ENCODE measurements at places on chromosomes 6 and 20.

DNA sequence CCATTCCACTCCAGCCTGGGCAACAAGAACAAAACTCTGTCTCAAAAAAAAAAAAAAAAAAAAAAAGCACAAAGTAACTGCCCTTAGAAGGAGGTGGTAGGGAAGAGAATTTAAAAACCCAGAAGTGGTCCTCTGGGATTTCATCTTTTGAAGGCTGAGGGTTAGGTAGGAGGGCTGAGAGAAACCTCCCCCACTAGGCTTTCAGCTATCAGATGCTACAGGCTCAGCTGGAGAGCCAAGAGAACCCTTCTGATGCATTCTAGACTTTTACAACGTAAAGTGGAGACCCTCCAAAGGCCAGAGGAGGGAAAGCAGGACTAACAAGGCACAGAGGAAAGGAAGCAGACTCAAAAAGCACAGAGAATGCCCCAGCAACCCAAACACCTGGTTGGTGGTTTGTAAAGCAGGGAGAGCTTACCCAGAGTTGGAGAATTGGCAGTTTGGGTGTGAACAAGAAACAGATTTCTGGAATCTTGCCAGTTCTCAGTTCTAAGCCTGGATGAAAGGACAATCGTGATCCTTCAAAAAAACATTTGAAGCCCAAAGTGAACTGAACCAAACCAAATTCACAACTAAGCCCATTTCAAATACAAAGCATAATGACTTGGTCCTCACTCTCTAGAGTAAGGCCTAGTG, 23.2 kb upstream of the SPAG4 start:
- DNase-seq, result no peak

DNA sequence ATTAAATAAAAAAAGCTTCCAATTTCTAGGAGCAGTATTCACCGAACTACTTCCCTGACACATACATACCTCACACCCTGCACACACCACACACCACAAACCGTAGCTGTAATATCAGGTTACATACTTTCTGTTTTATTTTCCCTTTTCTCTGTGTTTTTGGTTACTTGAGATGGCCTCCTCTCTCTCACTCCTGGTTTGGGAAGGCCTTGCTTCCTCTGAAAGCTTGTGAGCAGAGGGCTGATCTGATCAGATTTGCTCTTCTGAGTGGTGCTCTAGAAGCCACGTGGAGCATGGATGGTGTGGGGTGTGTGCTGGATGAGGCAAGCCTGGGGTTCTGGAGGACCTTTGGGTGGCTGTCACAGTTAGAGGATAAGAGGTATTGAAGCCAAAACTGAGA, 20.9 kb downstream of the UTRN start:
- no peak for DNase-seq

DNA sequence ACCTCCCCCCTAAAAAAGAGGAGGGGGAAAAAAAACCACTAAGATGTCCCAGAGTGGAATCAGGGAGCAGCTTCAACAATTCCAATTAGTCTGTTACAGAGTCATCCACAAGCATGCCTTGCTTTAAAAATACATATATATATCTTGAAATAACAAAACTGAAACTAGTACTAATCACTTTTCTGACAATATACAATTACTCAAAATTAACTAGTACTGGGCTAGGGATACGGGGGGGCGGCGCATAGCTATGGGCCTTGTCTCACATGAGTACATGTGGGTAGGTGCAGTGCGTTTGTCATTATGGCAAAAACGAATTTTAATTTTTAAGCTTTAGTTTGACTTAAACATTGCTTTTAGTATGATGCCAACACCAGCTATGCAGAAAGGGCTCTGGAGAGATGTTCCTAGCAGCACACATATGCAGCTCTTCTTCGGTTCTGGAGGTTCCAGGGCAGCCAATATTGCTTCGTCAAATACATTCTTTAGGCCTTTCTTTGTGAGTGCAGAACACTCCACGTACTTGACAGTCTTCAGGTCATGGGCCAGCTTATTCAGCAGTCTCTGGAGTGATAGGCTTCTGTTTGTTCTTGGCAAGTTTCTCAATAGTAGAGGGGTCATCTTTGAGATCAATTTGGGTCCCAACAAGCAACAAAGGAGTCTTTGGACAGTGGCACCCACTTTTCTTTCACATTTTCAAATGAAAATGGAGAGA, 38.8 kb downstream of the ITCH start:
- DNase-seq, result no peak

GRCh38 chr20:38806855-38807655, 1.6 kb downstream of the PPP1R16B start:
- peak; percentile 36 for DNase-seq

GRCh38 chr6:148817689-148818088, 70.9 kb downstream of the UST start:
- no peak for DNase-seq

DNA sequence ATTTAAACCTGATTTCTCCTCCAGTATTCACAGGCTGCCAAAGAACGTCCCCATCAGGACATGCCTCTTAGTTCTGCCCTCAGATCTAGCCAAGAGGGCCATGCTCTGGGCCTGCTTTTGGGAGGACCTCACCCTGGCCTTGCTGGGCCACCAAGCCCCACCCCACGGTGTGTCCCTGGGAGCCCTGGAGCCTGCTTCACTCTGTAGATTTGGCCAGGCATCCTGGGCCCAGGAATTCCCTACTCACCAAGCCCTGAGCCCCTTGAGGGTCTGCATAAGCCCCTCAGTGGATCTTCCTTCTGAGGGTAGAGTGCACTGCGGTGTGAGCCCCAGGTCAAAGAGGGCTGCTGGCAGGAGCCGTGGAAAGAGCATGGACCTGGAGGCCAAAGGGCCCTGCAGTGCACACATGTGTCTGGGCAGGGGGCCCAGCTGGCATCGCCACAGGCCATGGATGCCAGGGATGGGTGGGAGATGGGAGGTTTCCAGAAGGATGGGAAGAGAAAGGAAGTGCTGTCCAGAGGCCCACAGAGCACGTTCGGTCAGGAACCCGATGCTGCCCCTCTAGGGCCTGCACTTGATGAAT, 98.0 kb downstream of the DACT2 start:
- DNase-seq, result no peak

DNA sequence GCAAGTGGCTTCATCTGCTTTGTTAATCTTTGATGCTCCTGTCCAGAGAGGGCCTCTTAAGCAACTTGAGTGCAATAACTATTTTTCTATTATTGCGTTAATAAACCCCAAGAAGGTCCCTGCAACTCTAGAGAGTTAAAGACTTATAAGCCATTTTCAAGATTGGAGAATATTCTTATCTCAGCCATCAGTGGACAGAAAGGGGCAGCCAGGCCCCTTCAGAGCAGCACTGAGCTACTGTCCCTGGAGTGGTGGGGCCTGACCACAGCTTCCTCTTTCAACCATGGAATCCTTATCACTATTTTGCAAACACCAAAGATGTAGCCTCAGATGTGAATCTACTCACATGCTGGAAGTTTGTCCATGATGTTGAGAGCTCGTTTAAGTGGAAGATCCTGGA, 2.8 kb upstream of the MAS1L start:
- DNase-seq, result no peak

DNA sequence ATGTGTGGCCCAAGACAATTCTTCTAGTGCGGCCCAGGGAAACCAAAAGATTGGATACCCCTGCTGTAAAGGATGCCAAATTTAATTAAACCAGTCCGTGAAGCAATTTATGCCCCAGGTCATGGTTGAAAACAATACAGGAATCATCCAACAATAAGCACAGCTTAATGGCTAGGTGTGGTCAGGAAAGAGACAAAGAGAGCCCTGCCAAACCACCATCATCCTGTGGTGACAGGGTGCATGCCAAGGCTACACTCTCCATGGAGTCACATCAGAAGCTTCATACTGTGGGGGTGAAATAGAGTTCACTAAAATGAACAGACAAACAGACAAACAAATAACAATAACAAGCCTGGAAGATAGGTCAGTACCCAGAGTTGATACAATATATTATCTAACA, 62.7 kb downstream of the DZANK1 start:
- DNase-seq, result no peak

DNA sequence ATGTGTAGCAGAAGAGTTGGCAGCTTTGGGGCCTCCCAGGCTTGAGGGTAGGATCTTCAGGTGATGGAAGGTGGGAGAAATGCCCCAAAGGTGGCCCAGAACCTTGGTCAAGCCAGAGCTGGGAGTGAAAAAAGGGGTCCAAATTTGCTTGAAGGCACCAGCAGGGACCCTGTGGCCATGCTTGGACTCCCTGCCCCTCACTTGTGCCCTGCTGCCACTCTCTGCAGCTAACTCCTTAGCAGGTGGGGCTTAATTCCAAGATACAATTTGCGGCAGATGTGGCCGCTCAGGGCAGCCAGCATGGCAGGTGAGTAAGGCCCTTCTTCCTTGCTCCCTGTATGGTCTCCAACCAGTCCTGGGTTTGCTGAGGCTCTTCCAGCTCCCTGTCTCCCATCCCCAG, 285.0 kb upstream of the RNF24 start:
- no peak for DNase-seq

- no peak for DNase-seq
Observed at GRCh38 chr6:151321438-151321837, 69.9 kb downstream of the ZBTB2 start.

DNA sequence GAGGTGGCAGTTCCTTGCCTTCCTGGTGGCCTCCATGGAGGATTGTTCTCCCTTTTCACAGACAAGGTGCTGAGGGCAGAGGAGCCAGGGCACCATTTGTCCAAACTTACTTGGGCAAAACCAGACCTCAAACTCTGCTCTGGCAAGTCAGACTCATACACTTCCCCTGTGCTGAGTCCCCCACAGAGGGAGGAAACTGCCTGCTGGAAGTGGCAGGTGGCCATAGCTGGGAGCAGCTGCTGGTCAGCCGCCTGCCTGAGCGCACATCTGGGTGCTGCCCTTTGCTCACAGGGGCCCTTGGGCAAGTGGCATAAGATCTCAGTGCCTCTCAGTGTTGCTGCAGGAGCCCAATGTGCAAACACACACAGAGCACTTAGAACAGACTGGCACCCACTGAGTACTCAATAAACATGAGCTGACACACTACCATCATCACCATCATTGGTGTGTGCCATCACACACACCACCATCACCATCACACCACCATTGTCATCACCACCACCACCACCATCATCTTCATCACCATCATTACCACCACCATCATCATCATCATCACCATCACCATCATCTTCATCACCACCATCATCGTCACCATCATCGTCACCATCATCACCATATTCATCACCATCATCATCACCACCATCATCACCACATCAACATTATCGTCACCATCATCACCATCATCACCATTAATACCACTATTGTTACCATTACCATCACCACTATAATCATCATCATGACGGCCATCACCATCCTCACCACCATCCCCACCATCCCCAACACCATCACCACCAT, 17.6 kb downstream of the NOL4L start:
- no peak for DNase-seq

- no peak for DNase-seq
Observed at GRCh38 chr6:120496661-120497060, 837.6 kb downstream of the TBC1D32 start.

DNA sequence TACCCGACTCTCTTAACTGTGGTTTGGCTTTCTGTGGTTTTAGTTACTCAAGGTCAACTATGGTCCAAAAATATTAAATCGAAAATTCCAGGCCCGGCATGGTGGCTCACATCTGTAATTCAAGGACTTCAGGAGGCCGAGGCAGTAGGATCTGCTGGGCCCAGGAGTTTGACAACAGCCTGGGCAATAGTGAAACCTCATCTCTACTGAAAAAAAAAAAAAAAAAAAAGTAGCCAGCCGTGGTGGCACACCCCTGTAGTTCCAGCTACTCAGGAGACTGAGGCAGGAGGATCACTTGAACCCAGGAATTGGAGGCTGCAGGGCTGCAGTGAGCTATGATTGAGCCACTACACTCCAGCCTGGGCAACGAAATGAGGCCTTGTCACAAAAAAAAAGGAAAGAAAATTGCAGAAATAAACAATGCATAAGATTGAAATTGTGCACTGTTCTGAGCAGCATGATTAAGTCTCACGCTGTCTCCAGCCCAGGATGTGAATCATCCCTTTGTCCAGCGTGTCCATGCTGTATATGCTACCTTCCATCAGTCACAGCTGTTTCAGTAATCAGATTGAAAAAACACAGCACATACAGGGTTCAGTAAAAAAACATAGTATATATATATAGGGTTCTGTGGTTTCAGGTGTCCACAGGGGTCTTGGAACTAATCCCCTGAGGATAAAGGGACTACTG, 40.7 kb downstream of the RGS17 start:
- no peak for DNase-seq

DNA sequence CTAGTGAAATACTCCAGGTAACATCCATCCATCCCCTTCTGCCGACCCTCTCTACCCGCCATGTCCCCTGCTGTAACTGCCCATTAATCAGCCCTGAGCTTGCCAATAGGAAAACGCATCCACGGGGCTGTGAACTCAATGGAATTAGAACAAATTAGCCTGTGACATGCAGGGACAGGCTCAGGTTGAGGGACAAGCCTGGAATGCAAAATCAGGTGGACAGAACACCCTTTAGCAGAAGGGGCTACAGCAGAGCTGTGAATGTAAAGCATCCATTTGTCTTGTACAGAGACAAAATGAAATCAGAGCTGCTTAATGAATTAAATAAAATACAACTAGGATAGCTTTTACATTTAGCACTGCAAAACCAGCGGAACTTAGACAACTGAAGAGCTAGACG, 187.3 kb upstream of the SASH1 start:
- no peak for DNase-seq

DNA sequence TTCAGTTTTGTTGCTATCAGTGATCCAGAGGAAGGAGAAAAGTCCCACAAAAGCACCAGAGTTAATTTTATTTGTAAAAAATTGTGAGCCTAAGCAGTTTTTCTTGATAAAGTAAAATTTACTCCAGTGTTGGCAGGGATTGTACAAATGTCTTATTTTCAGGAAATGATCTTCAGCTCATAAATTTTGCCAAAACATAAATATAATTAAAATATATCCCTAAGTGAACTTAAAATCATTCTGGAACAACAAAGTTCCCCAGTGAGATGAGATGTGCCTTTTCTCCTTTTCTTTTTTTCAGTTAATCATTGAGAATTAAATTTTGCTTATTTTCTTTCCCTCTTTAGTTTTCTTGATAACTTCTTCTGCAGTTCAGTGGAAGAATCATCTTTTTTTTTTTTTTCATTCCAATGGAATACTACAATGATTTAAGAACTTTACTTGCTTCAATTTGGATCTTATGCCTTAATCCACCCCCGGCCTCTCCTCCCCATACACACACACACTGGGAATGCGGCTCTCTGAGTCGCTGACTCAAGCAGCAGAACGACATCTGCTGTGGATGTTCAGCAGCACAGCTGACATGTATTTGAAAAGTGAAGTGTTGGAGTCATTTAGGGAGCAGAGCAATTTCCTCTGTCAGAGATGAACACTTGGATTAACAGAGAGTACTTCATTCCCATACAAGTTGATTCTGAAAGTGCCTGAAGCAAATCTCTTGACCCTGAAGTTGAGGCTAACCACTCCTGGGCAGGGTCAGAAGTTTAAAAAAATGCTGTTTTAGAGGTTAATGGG, 27.7 kb upstream of the LAMA4 start:
- no peak for DNase-seq

Measured in stimulated activated CD4-positive, alpha-beta T cell treated with anti-CD3 and anti-CD28 coated beads, TNF-alpha, amount 100 ng/mL, for 24 hours (primary cell).